ENCODE measurements at places on chromosomes 11 and 22.

DNA sequence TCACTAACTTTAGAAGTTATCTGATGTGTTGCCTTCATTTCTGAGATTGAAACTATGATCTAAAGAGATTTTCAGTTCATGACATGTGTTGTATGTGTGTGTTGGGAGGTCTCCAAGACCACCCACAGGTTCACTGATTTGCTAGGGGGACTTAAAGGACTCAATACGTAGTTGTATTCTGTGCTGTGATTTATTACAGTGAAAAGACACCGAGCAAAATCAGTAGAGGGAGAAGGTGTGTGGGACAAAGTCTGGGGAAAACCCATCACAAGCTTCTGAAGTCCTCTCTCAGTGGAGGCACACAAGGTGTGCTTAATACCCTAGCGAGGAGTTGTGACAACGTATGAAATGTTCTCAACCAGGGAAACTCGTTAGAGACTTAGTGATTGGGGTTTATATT lies 35.6 kb downstream of the RNF169 start:
- no peak for DNase-seq

- DNase-seq: no peak
These were observed 22.8 kb downstream of the JAML start for GRCh38 chr11:118201966-118202365.

GRCh38 chr11:128518493-128519207 lies 68.7 kb downstream of the ETS1 start:
- DNase-seq: no peak

DNA sequence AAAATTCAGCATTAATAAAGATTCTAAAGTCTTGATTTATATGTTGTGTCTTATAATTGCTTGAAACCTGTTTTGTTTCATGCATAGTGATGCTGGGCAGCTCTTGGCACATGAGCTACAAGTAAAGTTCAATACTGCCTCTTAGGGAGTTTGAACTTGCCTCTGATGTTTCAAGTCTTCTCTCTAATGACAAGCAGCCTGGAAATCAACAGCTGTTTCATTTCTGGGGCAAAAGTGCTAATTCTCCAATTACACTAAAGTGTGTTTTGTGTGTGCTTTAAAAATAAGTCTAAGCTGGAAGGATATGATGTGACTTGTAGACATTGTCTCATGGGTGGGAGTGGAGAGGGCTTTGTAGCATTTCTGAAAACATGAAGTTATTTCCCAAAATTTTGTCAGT lies 23.7 kb upstream of the SESN3 start:
- DNase-seq: no peak

DNA sequence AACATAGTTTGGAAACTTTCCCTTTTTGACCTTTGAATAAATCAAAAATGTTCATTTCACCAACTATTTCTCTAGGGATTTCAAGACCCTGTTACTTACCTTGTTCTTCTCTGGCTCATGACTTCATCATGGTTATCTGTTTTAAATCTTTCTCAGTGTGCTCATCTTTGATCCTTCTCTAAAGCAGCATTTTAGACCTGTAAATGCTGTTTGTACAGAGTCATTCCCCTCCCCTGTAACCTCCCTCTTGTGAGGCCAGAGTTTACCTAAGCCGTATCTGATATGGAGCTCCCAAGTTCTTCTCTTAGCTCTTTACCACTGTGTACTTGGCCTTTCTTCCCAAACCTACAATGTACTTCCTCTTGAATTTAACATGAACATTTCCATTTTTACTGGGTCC lies 56.0 kb downstream of the ACER3 start:
- DNase-seq: no peak

DNA sequence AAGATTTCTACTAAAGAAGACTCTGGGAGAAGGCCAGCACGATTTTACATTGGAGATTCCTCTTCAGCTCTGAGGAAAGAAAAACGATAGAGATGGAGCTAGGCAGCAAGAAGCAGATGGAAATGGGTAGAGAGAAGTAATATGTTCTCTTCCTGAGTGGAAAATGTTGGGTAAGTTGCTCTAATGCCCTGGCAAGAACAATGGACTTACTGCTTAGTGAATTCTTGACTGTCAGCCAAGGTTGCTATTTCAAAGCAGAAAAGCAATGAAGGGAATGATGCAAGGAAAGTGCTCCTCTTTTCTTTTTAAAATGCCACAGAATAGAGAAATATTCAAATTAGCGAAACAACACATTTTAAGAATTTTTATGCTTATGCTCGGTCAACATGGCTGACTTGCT lies 38.4 kb upstream of the CWF19L2 start:
- no peak for DNase-seq

DNA sequence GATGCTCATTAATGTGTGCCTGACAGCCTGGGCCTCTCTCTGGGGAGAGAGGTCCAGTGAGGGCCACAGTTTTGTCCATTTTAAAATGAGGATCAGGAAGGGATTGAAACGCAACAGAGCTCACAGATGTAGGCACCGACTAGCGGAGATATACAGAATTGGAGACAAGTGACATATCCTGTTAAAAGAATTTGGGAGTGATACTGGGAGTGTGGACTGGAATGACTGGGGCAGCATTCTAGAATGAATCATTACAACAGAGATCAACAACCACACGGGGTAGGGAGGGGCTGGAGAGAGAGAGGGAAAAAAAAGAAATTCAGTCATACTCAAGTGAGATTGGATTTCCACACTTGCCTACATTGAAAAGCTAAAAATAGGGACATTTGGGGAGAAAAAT lies 2.5 kb upstream of the NCAM1 start:
- DNase-seq: no peak

- no peak for DNase-seq
These were observed 52.5 kb upstream of the SLC36A4 start for GRCh38 chr11:93250326-93250725.

DNA sequence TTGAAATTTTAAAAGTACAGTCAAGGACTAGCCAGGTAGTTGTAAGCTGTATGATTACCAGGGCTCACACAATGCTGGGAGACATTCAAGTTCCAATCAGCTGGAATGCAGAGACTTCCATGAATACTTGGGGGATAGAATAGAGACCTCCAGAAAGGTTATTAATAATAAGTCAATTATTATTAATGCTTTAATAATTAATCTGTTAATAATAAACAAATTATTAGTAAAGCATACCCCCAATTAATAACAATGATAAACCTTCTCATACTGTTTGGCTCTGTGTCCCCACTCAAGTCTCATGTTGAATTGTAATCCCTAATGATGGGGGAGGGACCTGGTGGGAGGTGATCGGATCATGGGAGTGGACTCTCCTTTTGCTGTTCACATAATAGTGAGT lies 14.6 kb upstream of the MS4A6A start:
- DNase-seq: no peak

DNA sequence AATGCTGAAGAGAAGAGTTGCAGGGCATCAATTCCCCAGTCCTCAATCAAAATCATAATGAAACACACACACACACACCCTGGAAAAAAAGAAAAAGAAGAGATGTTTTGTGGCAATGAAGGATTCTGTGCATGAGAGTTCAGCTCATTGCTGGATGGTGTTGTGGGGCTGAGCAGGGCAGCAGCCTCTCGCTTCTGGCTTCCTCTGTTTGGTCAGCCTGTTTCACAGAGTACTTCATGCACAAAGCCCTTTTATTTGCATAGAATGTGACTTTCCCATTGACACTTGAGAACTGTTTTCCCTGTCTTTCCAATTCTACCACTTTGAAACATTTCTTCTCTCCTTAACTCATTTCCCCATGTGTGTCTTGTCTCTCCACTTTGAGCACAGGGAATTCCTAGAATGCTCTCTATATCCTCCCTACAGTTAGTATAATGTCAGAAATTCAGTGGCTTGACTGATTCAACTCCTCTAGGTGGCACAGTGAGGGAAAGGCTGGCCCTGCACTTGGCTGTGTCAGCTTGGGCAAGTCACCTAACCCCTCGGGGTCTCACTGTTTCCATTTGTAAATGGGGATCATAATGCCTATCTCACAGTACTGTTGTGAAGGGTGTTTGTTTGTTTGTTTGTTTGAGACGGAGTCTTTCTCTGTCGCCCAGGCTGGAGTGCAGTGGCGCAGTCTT lies 25.4 kb upstream of the BSX start:
- DNase-seq: no peak

GRCh38 chr11:108069947-108070346 lies 51.4 kb upstream of the ACAT1 start:
- no peak for DNase-seq

DNA sequence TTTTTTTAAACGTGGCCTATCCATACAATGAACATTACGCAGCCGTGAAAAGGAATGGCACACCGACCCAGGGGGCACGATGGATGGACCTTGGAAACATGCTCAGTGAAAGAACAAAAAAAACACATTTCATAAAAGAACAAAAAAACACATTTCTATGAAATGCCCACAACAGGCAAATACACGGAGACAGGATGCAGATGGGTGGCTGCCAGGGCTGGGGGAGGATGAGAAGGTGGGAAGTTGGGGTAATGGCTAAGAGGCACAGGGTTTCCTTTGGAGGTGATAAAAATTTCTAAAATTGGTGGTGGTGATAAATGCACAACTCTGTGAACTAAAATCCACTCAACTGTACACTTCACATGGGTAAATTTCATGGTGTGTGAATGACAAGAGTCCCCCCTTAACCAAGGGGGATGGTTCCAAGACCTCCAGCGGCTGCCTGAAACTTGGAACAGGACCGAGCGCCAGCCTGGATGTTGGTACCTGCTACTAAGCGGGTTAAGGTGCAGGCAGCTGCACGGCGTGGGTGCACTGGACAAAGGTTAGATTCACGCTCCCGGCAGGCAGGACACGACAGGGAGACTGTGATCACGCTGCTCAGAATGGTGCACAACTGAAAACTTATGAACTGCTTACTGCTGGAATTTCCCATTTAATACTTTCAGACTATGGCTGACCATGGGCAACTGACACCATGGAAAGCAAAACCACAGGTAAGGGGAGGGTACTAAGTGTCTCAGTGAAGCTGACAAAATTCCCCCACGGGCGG lies 16.5 kb downstream of the BRD1 start:
- DNase-seq: no peak

- no peak for DNase-seq
These were observed 27.4 kb upstream of the HMGXB4 start for GRCh38 chr22:35229865-35230264.

- DNase-seq: peak; percentile 63
These were observed 27.9 kb upstream of the OAF start for GRCh38 chr11:120182790-120183491.

DNA sequence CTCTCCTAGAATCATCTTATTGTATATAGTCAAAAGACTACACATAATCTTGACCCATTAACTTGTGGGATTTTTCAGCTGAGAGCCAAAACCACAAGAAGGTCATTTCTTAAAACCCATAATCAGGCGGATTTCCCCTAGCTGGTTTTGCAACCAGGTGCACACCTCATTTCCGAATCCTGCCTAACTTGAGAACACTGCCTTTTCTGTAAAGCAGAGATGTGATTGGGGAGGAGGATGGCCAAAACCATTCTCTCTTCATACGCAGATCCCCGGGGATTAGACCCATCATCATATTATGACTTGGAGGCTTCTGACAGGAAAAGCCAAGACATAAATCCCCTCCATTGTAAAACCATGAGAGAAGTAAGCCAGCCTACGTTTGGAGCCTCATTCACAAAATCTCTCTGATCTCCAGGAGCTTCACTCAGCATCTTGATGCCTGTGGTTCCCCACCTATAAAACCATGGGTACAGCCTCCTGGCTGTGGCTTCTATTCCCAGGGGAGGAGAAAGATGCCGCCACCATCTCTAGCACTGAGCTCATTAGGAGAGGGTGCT lies 191.3 kb downstream of the KIF18A start:
- no peak for DNase-seq

DNA sequence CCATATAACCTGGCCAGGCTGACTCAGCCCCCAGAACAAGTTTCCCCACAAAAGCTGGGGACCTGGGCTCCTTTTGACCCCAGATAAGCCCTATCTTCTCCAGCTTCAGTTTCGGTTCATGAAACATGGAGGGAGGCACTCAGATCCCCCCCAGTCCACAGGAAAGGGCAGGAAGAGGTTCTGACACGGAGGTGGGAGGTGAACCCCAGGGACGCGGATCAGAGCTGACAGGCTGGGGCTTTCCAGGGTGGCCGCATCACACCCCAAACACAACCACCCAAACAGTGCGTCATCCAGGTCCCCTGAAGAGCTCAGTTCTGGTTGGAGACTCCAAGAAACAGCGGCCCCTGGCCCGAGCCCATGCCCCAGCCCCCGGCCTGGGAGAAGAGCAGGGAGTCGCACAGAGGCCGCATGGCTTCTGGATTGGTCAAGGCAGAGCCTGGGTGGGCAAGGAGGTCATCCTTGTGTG lies 44.3 kb upstream of the A4GALT start:
- no peak for DNase-seq

GRCh38 chr11:120690406-120690805 lies 178.9 kb downstream of the GRIK4 start:
- no peak for DNase-seq

DNA sequence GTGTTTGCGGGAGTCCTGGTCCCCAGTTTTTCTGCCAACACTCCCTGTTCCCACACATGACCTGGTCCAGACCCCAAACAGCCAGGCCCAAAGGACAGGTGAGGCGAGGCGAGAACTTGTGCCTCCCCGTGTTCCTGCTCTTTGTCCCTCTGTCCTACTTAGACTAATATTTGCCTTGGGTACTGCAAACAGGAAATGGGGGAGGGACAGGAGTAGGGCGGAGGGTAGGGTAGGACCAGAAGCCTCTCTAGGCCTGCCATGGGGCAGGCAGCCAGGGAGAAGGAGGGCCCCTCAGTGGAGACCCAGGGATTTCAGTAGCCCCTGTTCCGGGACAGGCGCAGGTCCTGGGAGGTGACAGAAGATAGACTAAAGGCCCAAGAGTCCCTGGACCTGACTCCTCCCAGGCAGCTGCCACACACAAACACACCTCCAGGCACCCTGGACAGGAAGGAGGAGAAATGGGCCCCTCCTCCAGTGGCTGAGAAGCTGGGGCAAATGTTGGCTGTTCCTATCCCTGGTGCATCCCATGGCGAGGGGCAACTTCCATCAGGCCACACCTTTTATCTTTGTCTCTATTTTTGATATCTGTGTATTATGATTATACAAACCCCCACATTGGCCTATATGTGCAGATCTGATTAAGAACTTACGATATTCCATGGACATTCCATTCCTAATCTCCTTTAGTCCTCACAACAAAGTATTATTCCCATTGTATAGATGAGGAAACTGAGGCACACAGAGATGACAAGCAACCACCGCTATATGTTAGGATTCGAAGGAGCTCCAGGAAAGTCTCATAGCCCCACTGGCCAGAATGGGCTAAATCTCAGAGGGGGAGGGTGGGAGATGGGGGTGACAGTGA lies 626 bp upstream of the F2 start:
- no peak for DNase-seq

DNA sequence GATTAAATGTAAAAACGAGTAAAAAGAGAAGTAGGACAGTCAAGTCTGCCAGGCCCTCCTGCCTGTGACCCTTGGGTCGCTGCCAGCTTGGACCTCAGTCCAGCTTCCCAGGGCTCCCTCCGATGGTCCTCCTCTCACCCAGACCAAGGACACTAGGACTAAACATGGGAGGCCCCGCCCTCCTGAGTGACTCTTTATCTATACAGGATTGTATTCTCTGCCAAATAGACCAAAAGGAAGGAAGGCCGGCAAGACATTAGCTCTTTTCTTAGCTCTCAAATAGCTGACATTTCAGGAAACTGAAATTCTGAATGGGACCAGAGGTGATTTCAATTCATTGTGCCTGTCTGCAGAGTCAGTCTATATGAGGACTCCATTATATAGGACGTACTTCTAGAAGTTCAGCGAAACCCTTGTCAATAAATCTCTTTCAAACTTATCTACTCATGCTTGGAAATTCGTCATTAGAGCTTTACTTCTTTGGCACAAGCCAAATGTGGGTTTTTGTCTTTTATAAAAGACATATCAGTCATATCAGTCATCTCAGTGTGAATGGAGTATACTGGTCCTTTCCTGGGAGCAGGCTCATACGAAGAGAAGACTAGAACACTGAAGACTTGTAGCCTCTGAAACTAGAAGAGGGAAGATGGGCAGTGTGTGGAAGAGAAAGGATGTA lies 28.5 kb downstream of the ADORA2A start:
- DNase-seq: no peak
